ENCODE measurements at places on chromosomes 7 and 10. TPM values are rescaled to one million over a fixed set of nuclear protein-coding genes. Genes with fewer than 3 reads are reported as not detected.

OR2A5 gene
- not detected for total RNA-seq

IRF5 gene
- total RNA-seq: 2.6 TPM

C10orf62 gene
- under 0.01 TPM for total RNA-seq

CALCR gene
- 5.2 TPM for total RNA-seq

C7orf25 gene
- 2.1 TPM for total RNA-seq

BAIAP2L1 gene
- total RNA-seq: 1.6 TPM

TMEM176B gene
- total RNA-seq: 18.3 TPM
